ENCODE measurements at places on chromosomes 4 and X.
A peak's percentile ranks its signal among the peaks of the same experiment; 100 is the strongest.

GRCh38 chr4:146049802-146050201 is 111.2 kb upstream of the ZNF827 start:
- no peak for DNase-seq

- DNase-seq = no peak
Observed at GRCh38 chrX:21509912-21510311, 135.7 kb downstream of the CNKSR2 start.

- no peak for DNase-seq
Observed at GRCh38 chr4:152255437-152255836, 280.5 kb downstream of the FBXW7 start.

DNA sequence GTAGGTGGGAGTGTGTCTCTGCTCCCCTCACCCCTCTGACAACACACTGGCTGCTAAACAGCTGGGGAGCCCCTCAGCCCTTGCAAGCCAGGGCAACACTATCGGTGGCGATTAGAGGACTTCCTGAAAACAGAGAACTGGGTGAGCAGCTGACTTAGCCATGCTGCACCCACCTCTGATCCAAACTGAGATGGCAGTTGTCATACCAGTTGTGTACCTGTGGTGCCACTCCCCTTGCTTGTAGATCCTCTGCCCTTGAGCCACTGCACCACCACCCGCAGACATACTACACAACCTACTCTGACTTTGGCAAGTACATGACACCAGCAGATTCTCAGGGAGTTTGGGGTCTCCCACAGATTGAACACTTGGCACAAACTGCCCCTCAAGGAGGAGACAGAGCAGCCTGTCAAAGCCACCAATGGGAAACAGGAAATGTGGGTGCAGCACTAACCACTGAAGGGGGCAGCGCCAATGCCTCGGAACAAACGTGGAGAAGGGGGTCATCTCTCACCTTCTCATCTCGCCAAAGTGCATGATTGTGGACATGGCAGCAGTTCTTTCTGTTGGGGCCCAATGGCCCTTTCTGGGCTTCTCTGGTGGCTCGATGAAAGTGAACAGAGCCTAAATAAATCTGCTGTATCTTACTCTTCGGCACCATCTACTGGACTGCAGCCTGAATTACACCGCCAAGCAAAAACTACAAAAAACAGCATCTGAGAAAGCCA is 119.8 kb downstream of the NEK1 start:
- DNase-seq = peak; percentile 37

DNA sequence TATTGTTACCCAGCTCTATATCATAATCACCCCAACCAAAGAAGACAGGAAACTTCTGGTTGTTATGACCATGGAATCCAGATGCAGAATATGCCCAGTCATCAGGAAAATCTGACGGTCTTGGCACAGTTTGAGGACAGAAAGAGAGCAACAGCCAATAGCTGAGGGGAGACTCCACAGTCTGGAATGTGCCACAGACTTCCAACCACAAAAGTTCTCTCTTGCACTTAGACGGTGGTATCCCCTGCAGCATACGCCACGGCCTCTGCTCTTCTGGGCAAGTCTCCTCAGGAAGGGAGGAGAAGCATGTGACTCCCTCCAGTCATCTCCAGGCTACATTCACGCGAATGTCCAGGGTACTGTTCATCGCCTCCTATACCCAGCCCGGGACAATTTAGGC is 18.4 kb downstream of the ZNF827 start:
- no peak for DNase-seq

DNA sequence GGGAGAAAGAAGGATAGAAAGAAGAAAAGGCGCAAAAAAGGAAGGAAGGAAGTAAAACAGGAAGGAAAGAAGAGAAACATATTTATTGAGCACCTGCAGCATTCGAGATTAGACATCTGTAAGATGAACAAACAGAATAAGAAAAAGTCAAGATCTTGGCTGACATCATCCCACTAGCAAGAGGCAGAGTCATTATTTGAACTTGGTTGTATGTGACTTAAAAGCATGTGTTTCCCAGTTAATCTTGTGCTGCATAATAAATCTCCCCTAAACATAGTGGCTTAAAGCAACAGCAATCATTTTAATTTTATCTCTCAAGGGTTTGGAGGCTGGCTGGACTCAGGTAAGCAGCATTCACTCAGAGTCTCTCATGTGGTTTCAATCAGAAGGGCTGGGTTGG is 38.5 kb upstream of the COX7B2 start:
- DNase-seq = no peak

DNA sequence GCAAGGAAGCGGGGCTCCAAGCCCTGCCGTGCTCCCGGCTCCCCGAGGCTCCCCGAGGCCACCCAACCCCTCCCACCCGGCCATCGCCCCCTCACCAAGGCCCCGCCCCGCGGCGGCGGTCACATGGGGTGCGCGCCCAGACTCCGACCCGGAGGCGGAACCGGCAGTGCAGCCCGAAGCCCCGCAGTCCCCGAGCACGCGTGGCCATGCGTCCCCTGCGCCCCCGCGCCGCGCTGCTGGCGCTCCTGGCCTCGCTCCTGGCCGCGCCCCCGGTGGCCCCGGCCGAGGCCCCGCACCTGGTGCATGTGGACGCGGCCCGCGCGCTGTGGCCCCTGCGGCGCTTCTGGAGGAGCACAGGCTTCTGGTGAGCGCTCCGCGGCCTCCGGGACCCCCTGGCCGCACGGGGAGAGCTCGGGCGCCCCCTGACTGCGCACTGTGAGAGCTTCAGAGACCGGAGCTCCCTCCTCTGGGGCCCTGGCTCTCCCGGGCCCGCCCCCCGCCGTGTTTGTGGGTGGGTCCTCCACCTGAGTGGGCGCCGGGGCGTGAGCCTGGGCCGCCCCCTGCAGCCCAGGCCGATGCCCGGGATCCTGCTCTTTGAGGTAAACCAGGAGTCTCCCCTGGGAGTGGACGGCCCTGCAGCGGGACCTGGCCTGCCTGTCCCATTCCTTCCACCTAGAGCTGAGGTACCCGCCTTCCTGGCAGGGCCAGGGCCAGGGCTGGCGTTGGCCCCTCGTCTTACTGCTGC is at the start of gene IDUA:
IDUA (plus strand) TSS at position 166 of the 745 bp plus-strand sequence; CDS start at position 207, 41 bp downstream.
- peak; percentile 94 for DNase-seq

DNA sequence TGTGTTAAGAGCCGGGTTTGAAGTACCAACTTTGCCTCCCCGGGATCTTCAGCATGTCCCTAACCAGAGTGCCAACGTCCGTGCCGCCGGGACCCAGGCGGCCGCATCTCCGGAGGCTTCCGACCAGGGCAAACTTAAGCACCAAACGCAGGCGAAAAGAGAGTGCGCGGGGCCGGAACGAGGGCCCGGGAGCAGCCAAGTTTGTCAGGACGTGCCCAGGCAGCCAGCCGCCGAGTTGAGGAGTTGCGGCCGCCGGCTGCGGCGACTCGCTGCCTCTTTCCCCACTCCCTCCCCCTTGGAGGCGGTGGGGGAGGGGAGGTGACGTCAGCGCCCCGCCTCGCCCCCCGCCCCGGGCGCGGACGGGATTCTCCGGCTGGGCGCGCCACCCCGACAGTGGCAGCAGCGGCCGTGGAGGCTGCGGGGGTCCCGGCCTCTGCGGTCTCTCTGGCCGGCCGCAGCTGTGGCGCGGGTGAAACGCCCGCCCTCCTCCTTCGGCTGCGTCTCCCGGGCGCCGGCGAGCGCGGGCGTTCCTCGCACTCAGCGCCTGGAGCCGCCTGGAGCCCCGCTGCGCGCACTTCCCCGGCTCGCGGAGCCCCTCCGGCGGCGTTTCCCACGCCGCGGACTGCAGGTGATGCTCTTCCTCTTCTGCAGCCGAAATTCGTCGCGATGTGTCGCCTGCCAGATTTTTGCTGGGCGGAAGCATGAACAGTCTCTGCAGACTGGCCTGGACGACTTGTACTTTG is 2.9 kb upstream of the FAT1 start:
- peak; percentile 96 for DNase-seq

GRCh38 chrX:16445166-16445752 is 204.7 kb upstream of the S100G start:
- DNase-seq = peak; percentile 25

- DNase-seq = no peak
Observed at GRCh38 chr4:185380320-185380719, 15.4 kb downstream of the LRP2BP start.

- no peak for DNase-seq
Observed at GRCh38 chr4:1342003-1342402, 5.0 kb upstream of the UVSSA start.

- DNase-seq = no peak
Observed at GRCh38 chr4:136392576-136392975, 1139.7 kb downstream of the PCDH18 start.

- DNase-seq = no peak
Observed at GRCh38 chr4:41256740-41257256, at the start of gene UCHL1. Gene UCHL1 (plus strand): TSS chr4:41256928. CDS start chr4:41256977, 49 bp downstream.

- DNase-seq = peak; percentile 18
Observed at GRCh38 chrX:20218836-20219505, 47.7 kb downstream of the RPS6KA3 start.

DNA sequence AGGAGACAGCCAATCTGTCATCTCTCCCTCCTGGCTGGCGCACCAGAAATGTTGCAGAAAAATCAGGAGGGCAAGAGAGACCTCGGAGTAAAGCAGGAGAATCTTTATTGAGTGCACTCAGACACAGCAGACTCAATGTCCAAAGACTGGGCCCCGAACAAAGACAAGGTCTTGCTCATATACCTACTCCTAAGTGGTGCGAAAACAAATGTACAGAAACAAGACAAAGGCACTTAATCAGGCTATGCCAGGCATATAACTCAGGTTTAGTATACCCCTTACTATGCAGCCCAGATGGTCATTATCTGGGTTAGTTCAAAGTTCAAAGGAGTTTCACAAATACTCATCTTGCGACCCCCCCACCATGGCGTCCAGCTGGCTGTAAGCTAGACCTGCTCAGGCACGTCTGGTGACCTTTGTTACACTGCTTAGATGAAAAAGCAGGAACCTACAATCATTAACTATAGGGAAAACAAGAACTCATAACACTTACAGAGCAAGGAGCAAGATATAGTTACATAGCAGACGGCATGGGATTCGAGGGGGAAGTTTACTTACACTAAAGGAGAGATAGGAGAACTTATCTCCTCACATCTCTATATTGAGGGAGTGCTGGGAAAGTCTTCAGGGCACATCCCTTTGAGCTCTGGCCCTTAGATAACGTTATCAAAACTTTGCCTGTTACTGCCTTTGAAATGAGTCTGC is 27.5 kb downstream of the SULT1E1 start:
- peak; percentile 95 for DNase-seq
